ENCODE measurements at places on chromosomes 13 and 19.

DNA sequence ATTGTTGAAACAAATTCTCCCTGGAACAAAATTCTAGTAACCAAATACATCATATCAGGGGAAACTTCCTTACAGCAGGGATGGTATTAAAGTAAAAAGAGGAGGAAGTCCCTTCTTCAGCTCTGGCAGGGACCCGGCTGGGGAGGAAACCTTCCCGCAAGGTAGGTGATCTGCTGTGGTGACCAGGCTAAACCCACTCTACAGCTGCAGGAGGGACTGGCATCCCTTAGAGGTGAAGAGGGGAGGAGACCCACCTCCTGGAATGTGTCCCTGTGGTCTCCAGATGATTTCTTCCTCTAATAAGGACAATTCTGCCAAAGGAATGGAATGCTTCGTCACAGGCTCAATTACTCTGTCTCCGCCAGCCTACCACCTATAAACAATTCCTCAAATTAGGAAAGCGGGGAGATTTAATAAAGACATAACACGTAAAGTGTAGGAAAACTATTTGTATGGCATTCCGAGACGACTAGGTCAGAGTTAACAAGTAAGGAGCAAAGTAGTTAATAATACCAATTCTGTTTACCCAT, 637 bp upstream of the PDS5B start:
- peak; percentile 1 for DNase-seq

GRCh38 chr19:33727331-33727998, 69.2 kb upstream of the KCTD15 start:
- DNase-seq = no peak

GRCh38 chr13:94784066-94784465, 71.7 kb upstream of the SOX21 start:
- no peak for DNase-seq

GRCh38 chr19:39053276-39054090, 21.1 kb upstream of the FBXO27 start:
- no peak for DNase-seq

GRCh38 chr13:74889321-74889720, 592.6 kb downstream of the TBC1D4 start:
- DNase-seq = no peak

DNA sequence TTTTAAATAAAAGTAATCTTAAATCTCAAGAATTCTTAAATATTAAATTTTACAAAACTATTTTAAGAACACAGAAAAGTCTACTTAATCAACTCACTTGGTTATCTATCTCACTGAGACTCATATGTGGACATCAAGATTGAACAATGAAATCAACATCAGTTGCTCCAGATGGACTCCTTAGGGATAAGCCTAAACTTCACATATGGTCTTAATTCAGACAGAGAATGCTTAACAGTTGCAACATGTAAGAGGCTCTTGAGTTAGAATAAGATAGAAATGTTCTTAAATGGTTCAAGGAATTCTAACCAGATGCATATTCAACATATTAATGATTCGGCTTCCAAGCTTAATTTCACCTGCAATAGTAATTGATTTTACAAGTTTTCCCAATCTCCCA, 1730.9 kb downstream of the PCDH9 start:
- no peak for DNase-seq

GRCh38 chr19:16016226-16017137, 59.8 kb upstream of the TPM4 start:
- DNase-seq = no peak

DNA sequence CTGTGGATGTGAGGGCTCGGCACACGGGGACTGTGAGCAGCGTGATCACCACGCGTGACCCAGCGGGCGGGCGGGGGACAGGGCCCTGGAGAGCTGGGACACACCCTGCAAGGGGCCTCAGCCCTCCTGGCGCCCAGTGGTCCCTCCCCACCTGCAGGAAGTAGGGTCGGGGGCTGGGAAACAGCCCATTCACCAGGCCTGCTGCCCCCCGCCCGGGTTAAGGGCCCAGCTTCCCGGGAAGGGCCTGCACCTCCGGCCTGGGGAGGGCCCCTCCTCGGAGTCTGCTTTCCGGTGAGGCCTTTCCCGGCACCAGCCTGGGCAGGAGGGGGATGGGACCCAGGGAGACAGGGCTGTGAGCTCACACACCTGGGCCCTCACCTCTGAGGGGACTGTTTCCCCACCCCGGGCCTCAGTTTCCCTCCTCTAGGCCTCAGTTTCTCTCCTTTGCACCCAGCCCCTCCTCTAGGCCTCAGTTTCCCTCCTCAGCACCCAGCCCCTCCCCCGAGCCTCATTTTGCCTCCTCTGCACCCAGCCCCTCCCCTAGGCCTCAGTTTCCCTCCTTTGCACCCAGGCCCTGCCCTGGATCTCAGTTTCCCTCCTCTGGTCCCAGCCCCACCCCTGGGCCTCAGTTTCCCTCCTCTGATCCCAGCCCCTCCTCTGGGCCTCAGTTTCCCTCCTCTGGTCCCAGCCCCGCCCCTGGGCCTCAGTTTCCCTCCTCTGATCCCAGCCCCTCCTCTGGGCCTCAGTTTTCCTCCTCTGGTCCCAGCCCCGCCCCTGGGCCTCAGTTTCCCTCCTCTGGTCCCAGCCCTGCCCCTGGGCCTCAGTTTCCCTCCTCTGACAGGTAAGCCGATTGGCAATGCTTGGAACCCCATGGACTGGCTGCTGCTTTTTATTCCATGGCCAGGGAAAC, 1.9 kb upstream of the MADCAM1 start:
- DNase-seq = no peak

DNA sequence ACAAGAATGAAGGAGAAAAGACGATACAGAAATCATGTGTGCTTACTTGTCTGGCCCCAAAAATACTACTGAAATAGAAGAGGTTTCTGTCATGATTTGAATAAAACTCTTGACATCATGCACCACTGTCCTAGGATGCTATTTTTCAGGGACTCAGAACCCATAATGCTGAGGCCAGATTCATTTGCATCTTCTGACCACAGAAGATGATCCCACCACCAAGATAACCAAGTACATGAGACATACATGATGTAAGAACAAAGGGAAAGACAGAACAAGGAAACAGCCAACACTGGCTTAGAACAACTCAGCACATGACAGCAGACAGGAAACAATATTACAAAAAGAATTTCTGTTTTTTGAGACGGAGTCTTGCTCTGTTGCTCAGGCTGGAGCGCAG, 2.5 kb downstream of the ZNF552 start:
- no peak for DNase-seq

All from stimulated activated CD4-positive, alpha-beta T cell treated with anti-CD3 and anti-CD28 coated beads, Interleukin-2, amount 100 ng/mL, for 48 hours (primary cell).